Cerebellar nuclear complex (tissue), 1 donor: ENCODE measurements at places on chromosomes 6 and 20.

DNA sequence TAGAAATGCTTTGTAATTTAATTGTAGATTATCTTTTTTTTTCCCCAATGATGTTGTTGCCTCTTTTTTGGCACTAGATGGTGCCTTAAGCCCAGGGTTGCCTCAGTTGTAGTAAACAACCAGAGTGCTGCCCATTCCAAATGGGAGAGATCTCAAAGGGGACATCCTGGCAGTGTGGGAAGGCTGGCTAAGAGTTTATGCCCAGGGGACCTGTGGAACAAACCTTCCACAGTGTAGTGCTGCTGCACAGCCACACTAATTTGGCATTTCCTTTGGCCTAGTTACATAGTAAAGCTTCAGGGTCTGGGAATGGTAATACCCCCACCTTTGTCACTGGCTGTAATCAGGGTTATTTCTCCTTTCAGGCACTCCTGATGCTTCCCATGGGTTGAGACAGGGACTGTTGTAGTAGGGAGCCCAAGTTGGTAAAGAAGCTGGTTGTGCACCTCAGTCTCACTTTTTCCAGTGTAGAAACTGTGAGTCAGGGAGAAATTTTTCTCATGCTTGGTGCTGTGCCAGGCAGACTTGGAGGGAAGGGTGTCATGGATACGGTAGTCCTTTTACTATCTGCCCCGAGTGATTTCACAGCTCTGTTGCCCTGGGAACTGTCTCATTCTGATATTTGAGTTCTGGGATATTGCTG, 177.8 kb upstream of the ECI2 start:
- no peak for DNase-seq

- DNase-seq, result no peak
These were observed 4.8 kb downstream of the CST5 start for GRCh38 chr20:23874747-23875146.

DNA sequence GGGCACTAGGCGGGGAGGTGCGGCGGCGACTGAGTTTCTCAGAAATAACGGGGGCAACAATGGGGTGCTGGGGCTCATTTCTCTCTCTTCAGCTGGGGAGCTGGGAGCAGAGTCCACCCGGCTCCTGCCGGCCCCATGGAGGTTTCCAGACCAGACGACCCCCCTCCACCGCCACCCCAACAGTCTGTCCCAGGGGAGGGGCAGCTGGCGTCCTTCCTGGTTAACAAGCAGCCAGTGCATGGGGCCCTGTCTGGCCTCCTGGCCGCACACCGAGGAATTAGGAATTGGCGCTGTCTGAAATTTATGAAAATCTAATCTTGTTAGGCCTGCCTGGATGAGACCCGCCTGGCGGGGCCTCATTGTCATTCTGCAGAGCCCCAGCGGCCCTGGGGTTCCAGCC, 42.4 kb downstream of the PMEPA1 start:
- no peak for DNase-seq

DNA sequence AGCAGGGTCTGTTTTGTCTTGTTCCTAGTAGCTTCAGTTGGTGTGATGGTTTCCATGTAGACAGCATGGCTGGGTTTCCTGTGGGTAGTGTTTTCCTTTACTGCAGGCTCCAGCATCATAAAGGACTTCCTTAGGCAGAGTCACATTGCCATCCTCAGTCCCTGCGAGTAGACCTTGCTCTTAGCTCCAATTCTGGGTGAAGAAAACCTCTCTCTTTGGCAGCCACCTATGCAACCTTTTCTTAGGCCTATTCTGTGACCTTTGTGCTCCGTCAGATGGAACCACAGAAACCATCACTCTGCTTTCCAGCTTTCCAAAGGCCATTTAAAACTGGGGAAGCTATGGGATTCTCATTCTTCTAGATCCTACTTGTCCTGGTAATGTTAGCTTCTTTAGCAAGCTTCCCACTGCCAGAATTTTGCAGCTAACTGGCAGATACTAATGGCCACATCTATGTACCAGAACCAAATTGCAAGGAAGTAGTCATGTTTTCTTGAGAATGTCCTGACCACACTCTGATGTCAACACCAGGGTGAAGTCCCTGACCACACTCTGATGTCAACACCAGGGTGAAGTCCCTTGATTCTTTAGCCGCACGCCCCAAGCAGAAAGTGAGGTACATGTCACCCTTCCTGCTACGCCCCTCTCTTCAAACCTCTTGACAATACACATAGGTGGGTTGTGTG, 646.6 kb upstream of the HS3ST5 start:
- DNase-seq, result no peak

DNA sequence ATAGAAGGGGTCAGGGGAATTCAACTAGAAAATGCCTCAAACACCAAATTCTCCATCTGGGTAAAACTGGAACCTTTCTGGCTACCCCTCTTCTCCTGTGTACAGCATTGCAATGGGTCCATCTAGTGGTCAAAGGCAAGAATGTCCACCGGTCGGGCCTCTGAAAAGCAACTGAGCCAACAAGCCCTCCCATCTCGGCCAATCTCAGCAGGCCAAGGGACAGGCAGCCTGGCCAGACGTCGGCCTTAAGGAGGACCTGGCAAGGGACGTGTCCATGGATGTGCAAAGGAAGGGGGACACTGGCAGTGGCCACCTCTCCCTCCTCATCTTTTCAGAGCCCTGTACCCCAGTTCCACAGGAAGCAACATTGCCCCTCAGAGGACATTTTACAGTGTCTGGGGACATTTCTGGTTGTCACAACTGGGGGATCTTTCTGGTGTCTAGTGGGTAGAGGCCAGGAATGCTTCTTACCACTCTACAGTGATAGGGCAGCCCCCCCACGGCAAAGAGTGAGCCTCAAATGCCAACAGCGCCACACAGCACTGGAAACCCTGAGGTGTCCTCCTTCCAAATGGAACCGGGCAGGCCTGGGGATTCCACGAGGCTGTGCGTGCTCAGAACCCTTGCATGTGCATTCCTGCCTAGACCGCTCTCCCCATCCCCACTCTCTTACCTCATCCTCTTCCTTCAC, 99.8 kb upstream of the FOXA2 start:
- DNase-seq, result peak; percentile 22

DNA sequence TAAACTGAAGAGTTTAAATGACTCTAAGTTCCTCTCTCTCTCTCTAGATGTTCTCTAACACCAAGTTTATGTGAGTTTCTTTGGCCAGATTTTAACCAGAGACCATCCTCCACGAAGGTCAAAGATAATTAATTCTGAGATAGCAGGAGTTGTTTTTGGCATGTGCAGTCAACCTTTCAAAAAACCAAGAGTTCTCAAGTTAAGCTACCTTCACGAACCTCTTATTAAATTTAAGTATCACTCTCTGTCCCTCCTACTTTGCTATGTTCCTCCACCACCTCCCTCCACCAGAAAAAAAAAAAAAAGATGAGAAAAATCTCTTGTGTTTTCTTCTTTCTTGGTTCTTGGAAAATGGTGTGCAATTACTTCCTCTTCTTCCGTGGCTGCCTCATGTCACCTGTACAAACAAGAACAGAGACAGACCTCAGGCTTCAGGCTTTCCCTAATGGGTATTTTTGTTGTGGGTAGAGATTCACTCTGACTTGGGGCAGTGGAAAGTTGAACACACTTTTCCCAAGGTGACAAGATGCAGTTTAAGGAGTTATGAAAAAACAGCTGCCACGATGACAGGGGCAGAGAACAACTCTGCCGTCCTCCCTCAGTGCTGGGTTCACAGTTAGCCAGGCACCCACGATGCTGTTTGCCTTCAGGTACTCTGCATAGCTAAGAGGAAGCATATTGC, 64.3 kb downstream of the ADTRP start:
- DNase-seq, result no peak

GRCh38 chr6:39152262-39152661, 37.3 kb upstream of the SAYSD1 start:
- no peak for DNase-seq

- DNase-seq, result no peak
These were observed 12.8 kb downstream of the ZDHHC14 start for GRCh38 chr6:157393669-157394327.

GRCh38 chr6:7402716-7403115, 13.1 kb downstream of the RIOK1 start:
- no peak for DNase-seq

GRCh38 chr6:127484212-127484863, 25.1 kb upstream of the KIAA0408 start:
- DNase-seq, result no peak

DNA sequence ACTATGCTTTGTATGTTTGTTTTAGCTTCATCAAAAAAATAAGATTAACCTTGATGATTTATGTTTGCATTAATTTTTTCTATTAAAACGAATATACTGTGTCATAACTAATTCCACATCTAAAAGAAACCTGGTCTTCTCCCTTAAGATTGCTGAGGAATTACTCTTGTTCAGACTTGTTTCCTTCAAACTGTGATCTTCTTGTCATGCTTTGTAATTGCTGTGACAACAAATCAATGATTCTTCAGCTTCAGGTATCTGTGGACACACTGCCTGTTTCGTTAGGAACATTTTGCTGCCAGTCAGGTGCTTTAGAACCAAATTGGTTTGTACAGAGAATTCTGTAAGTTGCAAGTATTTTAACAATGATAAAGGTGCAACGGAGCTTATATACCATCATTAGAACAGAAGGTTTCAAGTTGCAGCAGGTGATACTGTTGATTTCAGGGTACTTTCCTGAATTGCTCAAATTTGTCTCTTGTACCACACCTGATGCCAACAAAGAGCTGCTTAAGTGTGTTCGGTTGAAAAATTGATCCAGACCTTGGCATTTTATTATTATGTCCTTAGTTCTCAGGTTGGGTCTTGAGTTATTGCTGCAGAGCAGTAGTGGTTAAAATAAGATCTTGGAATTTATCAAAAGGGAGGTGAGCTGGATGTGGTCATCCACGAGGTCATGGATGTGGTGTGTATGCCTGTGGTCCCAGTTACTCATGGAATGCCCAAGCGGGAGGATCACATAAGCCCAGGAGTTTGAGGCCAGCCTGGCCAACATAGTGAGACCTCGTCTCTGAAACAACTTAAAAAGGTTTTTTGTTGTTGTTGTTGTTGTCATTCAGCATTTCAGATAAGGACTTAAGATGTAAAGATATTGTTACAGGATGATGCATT, 19.5 kb downstream of the SYTL3 start:
- DNase-seq, result no peak

- no peak for DNase-seq
These were observed 6.2 kb downstream of the CEP250 start for GRCh38 chr20:35461620-35462019.

DNA sequence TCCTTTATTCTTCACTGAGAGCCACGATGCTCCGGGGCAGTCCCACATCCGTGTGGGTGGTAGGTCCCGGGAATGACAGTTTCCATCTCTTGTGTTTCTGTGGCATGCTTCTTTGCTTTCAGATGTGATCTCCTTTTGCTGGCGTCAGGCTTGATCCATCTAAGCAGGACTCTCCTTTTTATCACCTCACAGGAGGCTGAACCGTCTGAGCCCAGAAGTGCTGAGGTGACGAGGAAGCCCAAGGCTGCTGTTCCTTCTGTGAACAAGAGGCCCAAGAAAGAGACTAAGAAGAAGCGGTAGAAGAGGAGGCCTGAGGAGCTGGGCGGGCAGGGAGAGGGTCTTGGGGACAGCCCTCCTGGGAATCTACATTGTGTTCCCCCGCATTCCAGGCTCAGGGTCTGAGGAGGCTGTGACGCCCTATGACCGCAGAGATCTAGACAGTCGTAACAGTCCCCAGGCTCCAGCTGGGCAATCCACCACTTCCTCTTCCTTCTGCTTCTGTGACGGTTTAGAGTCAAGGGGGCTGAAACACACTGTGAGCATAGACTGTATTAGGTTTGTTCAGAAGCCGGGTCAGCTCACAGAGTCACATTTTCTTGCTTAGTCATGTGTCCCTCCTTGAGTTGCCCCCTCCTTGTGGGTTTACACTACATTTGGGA, 26.8 kb downstream of the MANBAL start:
- no peak for DNase-seq

DNA sequence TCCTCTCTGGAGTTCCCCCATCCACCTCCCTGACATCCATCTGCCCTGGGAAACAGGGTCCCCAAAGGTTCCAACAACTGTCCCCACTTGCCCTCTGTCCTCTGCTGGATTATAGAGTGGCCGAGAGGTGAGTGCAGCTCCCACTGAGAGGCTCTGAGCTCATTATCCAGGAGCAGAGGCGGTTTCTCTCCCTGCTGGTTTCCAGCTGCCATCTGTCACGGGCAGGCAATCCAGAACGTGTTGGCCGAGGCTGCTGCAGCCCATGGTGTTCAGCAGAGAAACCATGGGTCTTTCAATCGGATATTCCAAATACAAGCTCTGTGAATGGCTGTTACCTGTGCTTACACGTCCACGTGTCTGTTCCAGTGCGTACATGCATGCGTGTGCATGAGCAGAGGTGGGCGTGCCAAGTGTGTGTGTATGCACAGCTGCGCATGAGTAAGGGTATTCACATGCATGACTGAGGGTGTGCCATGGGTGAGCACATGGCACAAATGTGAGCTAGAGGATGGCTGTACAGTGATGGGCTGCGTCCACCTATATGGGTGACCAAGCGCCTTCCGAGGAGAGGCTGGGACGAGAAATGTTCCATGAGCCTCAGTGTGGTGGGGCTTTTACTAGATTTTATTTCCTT, 183.7 kb upstream of the PMEPA1 start:
- DNase-seq, result no peak

DNA sequence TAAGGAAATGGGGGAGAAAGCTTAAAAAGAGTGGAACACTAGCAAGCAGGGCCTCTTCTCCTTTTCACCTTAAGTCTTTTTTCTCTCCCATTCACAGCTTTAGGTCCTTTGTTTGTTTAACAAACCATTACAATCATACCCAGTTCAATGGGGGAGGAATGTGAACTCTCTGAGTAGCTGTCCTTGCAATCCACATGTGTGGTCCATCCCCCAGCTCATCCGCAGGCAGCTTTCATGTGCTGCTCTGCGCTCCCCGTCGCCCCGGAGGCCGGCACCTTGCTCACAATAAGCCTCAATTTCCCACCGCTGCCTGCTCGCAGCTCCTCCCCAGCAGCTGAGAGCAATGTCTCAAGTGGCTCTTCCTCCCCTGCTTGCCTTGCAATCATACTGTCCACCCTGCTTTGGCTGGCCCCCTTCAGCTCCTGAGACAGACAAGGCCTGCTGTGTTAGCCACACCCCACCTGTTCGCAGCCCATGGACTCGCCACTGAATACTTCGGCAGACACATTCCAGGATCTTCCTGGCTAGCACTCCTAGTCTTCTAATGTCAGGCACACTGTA, 49.1 kb downstream of the PLAGL1 start:
- DNase-seq, result no peak

- DNase-seq, result no peak
These were observed 100.4 kb downstream of the CD83 start for GRCh38 chr6:14217728-14218518.

- DNase-seq, result no peak
These were observed 202.3 kb downstream of the TSHZ2 start for GRCh38 chr20:53174454-53174853.

GRCh38 chr20:17304774-17305173, 77.9 kb downstream of the PCSK2 start:
- no peak for DNase-seq

GRCh38 chr20:6184086-6184485, 61.3 kb upstream of the FERMT1 start:
- no peak for DNase-seq

- DNase-seq, result no peak
These were observed 5.4 kb upstream of the DUSP22 start for GRCh38 chr6:286681-287488.

GRCh38 chr20:25020345-25020744, 27.8 kb upstream of the APMAP start:
- no peak for DNase-seq

GRCh38 chr6:140108167-140108566, 733.7 kb upstream of the CITED2 start:
- DNase-seq, result no peak

GRCh38 chr20:19212821-19213502, 520 bp downstream of the SLC24A3 start:
- DNase-seq, result no peak

- DNase-seq, result no peak
These were observed 114.2 kb downstream of the MOXD1 start for GRCh38 chr6:132287101-132287500.
